ENCODE measurements at places on chromosomes 1 and 21. TPM values are rescaled to one million over a fixed set of nuclear protein-coding genes. Genes with fewer than 3 reads are reported as not detected.

Gene C4BPA
- total RNA-seq = not detected

Gene BCAR3
- 59.5 TPM for total RNA-seq

Gene SPRR2A
- not detected for total RNA-seq

Gene ILDR2
- 1.2 TPM for total RNA-seq

Gene MAP10
- 3.0 TPM for total RNA-seq

Gene GNL2
- total RNA-seq = 71.4 TPM

Gene YY1AP1
- total RNA-seq = 89.6 TPM

Gene UTP11
- total RNA-seq = 28.6 TPM

Gene NOTCH2
- 216 TPM for total RNA-seq

Gene LCK
- 16.6 TPM for total RNA-seq

Gene TMIGD3
- not detected for total RNA-seq

Gene OLFM3
- not detected for total RNA-seq

Gene PTGS2
- total RNA-seq = not detected

Gene OR6N1
- not detected for total RNA-seq

Gene KIAA1614
- 0.38 TPM for total RNA-seq

Gene LDLRAD1
- not detected for total RNA-seq

Gene CR1L
- total RNA-seq = 0.60 TPM

Gene ZBTB8A
- 0.11 TPM for total RNA-seq

Gene DCDC2B
- not detected for total RNA-seq

Gene NEK2
- total RNA-seq = 0.59 TPM

Gene CA14
- total RNA-seq = not detected

Gene SYT2
- total RNA-seq = not detected

Gene SNX7
- not detected for total RNA-seq

Gene TIAM1
- total RNA-seq = 0.84 TPM

Gene THEM4
- total RNA-seq = 22.8 TPM

Gene FMO4
- 3.0 TPM for total RNA-seq

Gene ALG6
- 20.0 TPM for total RNA-seq

Gene MTARC2
- 9.2 TPM for total RNA-seq

Gene DCST1
- total RNA-seq = not detected

Gene CD34
- not detected for total RNA-seq

Gene LRRC38
- not detected for total RNA-seq

Gene HHAT
- total RNA-seq = 6.1 TPM

Gene SLC25A44
- total RNA-seq = 26.4 TPM

Gene RGS18
- total RNA-seq = not detected

Gene PHGDH
- total RNA-seq = 57.5 TPM

Gene SYDE2
- total RNA-seq = 0.38 TPM

Gene ALPL
- 14.7 TPM for total RNA-seq

Gene RPS8
- total RNA-seq = 4,240 TPM

Gene DENND2D
- 58.6 TPM for total RNA-seq

Gene SIM2
- not detected for total RNA-seq

Gene FYB2
- total RNA-seq = not detected

Gene SVBP
- 22.4 TPM for total RNA-seq

Gene S100A5
- total RNA-seq = not detected

Gene CNIH3
- 1.8 TPM for total RNA-seq

Gene THEM5
- not detected for total RNA-seq

Gene AGT
- not detected for total RNA-seq

Gene OPRD1
- total RNA-seq = not detected

Data from activated B cell treated with CpG ODN at 0.5 μM for 24 hours (primary cell).